ENCODE measurements at places on chromosomes 1 and 21.

DNA sequence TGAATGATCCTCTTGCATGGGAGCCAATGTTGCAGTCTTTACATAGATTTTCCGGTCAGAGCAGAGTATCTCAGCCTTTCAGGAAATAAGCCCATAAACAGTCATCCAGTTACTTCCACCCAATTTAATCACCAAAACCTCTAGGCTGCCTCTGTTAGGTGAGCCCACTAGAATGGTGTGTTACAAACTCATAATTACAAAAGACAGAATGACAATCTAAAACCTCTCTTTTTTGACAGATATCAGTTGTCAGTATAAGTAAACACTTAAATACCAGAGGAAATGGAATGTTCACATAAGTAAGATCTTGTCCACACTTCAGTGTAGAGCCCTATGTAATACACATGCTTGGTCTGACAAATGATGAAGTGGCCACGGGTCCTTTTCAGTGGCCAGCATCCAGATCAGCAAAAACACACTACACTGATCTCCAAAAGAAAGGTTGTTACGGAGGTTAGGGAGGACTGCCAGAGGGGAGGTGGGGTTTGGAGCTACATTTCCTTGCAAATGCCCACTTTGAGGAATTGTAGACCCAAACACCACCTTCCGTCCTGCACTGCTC lies 71.3 kb upstream of the FBXO28 start:
- DNase-seq = no peak

- no peak for DNase-seq
Measured at GRCh38 chr1:92980732-92981647, 19.7 kb upstream of the DIPK1A start.

- no peak for DNase-seq
Measured at GRCh38 chr1:48205522-48205921, 17.0 kb upstream of the SLC5A9 start.

GRCh38 chr1:13628218-13628617 lies 44.6 kb downstream of the PDPN start:
- no peak for DNase-seq

GRCh38 chr1:166597516-166597915 lies 241.8 kb upstream of the POGK start:
- DNase-seq = no peak

GRCh38 chr1:44543064-44543744 lies 131.1 kb downstream of the TMEM53 start:
- DNase-seq = no peak

GRCh38 chr1:15671430-15671829 lies 12.7 kb upstream of the PLEKHM2 start:
- no peak for DNase-seq

DNA sequence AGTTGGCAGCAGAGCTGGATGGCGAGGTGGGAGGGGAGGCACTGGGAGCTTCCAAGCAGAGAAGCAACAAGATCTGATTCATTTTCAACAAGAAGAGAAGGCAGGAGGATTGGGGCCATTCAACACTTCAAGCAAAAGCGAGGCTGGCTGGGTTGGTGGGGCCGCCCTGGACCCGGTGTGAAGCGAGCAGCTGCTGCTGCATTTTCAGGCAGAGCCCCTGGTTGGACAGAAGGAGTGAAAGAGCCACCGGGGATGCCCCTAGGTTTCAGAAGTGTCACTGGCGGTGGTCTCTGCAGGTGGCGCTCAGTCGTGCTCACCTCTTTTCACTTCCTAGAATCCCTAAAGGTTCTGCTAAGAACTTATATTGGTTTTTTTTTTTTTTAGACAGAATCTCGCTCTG lies 18.0 kb downstream of the SLC2A7 start:
- DNase-seq = no peak

GRCh38 chr1:177873238-177873637 lies 96.6 kb downstream of the SEC16B start:
- DNase-seq = no peak

- DNase-seq = no peak
Measured at GRCh38 chr1:32684167-32684811, 18.3 kb downstream of the SYNC start.

GRCh38 chr1:10629816-10630571 lies 155.2 kb downstream of the PEX14 start:
- no peak for DNase-seq

- no peak for DNase-seq
Measured at GRCh38 chr1:170071378-170071777, 3.1 kb downstream of the KIFAP3 start.

GRCh38 chr1:108590957-108591356 lies 31.1 kb downstream of the EEIG2 start:
- no peak for DNase-seq

DNA sequence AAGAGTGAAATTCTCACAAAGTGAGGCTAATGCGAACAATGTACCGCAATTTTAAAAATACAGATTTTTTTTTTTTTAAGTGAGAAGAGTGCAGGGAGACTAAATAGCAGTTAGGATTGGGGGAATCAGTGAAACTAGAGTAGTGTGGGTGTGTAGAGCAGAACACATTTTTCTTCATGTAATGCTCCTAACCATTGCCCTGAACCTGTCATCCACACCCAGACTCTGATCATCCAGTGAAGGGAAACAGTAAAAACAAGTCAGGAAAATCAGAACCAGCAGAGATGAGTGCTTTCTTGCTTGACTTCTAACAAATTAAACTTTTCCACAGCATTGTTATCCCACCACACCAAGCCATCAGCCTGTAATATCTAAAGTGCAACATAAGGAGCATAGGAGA lies 9.1 kb downstream of the CADM3 start:
- no peak for DNase-seq

DNA sequence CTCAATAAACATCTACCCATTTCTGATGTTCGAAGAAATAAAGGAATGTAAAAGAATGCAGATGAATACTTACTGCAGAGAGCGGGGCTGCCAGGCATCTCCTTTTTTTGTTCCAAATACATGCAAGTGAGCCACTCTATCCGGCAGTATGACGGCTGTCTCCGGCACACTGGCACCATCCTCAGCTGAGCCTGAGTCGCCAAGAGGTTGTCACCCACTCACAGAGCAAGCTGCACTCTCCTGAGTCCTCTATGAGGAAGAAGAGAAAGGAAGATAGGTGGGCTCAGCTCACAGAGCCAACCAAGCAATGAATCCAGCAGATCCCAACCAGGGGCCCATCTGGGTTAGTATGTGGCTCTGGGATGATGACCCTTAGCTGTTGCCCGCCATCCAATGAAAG lies 65.3 kb downstream of the CD46 start:
- DNase-seq = no peak

DNA sequence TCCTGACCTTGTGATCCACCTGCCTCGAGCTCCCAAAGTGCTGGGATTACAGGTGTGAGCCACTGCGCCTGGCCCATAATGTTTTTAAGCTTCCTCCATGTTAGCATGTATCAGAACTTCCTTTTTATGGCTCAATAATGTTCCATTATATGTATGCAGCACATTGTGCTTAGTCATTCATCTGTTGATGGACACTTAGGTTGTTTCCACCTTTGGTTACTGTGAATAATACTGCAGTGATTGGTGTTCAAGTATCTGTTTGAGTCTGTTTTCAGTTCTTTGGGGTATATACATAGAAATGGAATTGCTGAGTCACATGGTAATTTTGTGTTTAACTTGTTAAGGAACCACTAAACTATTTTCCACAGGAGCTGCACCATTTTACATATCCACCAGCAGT lies 17.7 kb downstream of the CMPK1 start:
- no peak for DNase-seq

- DNase-seq = no peak
Measured at GRCh38 chr1:147787765-147788164, 27.4 kb upstream of the GJA5 start.

DNA sequence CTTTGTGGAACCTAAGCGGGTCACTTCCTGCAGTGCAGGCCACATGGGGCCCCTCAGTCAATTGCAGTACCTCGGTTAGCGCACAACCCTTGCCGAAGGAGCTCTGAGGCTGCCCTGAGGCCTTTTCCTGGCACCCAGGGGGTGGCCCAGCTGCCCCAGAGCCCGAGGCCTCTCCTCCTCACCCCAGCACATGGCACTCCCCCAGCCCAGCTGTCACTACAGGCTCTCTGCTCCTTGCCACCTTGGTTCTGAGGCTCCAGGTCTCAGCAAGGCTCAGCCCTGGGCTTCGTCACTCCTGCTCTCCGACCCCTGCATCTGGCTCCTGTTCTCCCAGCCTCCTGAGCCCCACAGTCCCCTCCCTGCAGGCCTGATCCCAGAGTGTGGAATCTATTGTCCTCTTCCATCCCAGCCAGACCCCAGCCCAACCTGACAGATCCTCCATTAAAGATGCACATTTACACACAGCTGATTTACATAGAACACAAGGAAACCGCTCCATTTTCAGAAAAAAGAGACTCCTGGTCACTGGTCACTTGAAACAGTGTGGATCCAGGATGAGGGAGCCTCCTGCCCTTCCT lies 192.8 kb upstream of the POU3F1 start:
- DNase-seq = no peak

- DNase-seq = no peak
Measured at GRCh38 chr1:206728697-206728987, 41.9 kb upstream of the IL19 start.

DNA sequence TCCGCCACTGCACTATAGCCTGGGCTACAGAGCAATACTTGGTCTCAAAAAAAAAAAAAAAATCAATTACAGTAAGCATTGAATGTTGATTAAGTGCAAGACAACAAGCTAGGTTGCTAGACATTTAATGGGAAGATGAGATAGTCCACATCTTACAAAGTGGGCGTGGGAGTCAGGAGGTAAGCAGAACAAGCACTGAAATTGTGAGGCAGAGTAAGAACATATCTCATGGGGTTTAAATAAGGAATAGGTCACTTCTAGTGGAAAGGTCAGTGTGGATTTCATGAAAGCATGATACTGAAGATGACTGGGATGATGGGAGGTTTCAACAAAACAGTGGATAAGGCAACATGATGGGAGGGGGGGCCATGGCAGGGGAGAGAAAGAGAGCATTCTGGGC lies 1.9 kb upstream of the OLFML2B start:
- no peak for DNase-seq
